ENCODE measurements at places on chromosomes 16 and 17. TPM values are rescaled to one million over a fixed set of nuclear protein-coding genes. Genes with fewer than 3 reads are reported as not detected.

GRCh38 chr16:4828567-4829321 is 18.3 kb downstream of the GLYR1 start:
- peak; percentile 65 for DNase-seq

The TVP23A gene
- 2.0 TPM for total RNA-seq

GRCh38 chr17:5133311-5133710 is 17.5 kb downstream of the USP6 start:
- DNase-seq = no peak

DNA sequence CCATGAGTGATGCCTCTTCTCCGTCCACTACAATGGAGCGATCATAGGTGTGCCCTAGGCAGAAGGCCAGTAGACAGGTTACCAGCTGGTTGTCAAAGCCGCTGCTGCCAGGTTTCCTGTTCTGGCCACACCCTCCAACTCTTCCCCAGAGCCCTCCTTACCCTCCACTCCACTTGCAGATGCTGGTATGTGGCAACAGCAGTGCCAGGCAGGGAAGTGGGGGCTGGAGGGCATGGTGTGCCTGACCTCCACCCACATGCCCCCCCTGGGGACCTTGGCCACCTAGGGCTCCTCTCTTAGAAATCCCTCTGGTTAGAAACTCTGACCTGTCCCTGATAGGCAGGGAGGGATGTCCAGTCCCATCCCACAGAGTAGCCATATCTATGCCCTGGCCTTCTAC is 1.5 kb downstream of the RRAD start:
- no peak for DNase-seq

The PRSS27 gene
- 0.37 TPM for total RNA-seq

DNA sequence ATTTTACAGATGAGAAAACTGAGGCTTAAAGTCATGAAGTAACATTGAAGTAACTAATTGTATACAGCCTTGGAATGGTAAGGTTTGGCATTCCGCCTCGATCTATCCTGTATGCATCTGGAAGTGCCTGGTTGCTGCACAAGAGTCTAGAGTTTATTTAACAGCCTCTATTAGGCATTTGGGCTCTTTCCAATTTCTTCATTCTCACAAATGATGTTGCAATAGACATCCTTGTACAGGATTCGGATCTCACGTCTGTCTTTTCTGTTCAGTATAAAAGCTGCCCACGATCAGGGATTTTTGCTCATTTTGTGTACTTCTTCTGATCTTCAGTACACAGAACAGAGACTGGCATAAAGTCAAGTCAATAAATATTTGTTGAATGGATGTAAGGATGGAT is 100.5 kb downstream of the AIPL1 start:
- DNase-seq = no peak

The CFAP52 gene
- 0.49 TPM for total RNA-seq

The FSCN2 gene
- total RNA-seq = 0.59 TPM

- DNase-seq = no peak
Measured at GRCh38 chr17:40617678-40618240, 29.9 kb downstream of the SMARCE1 start.

- DNase-seq = no peak
Measured at GRCh38 chr17:71168053-71168741, 952.6 kb upstream of the SOX9 start.

The ESRP2 gene
- total RNA-seq = 0.14 TPM

- DNase-seq = no peak
Measured at GRCh38 chr16:70793851-70794502, 7.0 kb downstream of the VAC14 start.

GRCh38 chr16:81293909-81294802 is 20.6 kb upstream of the GAN start:
- DNase-seq = no peak

The HSPB9 gene
- total RNA-seq = 0.21 TPM

GRCh38 chr17:68732301-68732749 is 131.2 kb upstream of the FAM20A start:
- DNase-seq = no peak

DNA sequence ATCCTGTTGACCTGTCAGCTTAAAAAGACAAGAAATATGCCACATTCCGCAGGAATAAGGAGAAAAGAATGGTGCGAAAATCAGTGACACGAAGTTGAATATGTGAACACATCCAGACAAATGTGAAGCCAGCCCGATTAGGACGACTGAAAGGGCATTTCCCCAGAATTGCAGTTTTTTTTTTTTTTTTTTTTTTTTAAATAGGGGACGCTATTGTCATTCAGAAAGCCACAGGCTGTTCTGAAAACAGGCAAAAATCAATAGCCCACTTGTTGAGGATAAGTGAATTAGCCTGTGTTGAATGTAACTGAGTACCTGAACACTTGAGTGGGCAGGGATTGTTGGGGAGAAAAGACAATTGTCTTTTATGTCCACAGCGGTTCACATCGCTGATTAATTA is 507.1 kb downstream of the WWOX start:
- no peak for DNase-seq

The KRTAP4-3 gene
- not detected for total RNA-seq

DNA sequence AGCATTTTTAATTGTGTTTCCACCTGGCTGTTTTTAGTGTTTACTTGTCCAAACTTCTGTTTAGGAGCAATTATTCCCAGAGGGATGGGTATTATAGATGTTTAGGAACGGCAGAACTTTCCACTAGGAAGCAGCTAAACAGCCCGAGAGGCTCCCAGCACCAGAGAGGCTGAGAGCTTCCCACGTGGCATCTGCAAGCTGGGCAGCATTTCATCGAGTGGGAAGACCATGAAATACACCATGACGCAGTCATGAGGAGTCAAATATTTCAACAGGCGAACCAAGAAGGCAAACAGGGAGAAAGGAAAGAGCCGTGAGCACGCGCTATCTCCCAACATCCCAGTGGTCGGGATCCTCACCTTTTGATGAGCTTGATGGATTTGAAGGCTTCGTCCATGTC is 24.1 kb downstream of the TMEM204 start:
- DNase-seq = peak; percentile 21

DNA sequence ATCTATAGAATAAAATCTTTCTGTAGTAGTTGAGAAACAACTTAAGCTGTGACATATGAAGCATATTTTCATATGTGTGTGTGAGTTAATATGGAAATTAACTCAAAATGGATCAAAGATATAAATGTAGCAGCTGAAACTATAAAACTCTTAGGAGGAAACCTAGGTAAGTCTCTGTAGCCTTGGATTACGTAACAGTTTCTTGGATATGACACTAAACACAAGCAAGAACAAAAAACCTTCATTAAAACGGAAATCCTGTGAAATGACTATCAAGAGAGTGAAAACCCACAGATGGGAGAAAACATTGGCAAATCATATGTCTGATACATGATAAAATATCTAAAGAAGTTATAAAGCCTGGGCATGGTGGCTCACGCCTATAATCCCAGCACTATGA is 104.4 kb downstream of the VPS53 start:
- no peak for DNase-seq

GRCh38 chr17:47820033-47820789 is 1.4 kb downstream of the OSBPL7 start:
- no peak for DNase-seq

- DNase-seq = no peak
Measured at GRCh38 chr17:72358465-72358864, 237.6 kb downstream of the SOX9 start.

The GUCY2D gene
- total RNA-seq = 0.85 TPM

DNA sequence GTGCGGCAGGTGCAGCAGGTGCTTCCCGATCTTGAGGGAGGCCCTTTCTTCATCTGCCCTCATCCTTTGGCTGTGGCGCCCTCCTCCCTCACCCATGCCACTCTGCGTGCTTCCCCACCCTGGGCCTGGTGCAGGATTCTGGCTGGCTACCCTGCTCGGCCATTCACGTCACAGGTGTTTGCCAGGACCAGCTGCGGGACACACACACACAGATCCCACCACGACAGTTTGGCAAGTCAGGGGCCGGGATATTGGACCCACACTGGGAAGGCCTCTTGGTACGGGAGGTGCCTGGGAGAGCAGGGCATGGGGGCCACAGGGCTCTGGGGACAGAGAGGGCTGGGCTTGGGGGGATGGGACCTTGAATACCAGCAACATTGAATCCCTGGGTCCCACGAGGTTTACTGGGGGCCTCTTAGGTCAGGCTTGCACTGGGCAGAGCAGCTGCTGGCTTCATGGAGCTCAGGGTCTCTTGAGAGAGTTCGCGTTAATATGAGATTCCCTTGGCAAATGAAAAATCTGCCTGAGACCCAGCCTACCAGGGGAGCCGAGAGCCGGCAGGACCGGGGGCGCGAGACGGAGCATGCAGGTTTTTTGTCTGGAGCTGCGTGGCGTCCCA is 15.1 kb downstream of the ADCY7 start:
- peak; percentile 57 for DNase-seq

DNA sequence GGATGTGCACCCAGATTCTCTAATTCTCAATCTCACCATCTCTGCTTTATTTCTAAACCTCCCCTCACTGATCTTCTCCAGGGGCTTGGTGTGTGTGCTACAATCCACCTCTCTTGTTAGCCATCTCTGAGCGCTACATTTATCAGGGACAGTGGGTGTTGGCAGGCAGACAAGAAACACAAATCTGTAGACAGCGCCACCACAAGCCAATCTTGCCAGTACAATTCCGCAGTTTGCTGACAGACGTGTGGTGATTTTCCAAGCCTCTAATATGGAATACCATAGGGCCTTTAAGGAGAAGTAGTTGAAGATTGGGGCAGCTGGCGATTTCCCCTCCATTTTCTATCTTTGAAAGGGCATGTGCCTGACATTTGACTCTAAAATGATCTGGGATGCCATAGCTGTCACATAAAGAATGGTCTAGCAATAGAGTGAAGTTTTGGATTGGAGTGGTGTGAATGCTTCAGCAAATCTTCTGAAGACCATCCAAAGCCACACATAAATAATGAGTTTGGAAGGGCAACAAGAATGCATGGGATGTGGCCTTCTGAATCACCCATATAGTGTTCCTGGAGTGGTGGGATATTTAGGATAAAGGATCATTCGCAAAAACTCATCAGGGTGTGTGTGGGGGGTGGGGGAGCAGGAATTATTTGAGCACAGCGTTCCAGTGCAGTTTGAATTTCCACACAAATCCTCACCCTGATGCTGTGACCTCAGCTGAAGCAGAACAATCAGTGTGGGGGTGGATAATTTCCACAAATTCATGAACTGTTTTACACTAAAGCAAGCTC is 12.0 kb upstream of the ANKFN1 start:
- DNase-seq = no peak

DNA sequence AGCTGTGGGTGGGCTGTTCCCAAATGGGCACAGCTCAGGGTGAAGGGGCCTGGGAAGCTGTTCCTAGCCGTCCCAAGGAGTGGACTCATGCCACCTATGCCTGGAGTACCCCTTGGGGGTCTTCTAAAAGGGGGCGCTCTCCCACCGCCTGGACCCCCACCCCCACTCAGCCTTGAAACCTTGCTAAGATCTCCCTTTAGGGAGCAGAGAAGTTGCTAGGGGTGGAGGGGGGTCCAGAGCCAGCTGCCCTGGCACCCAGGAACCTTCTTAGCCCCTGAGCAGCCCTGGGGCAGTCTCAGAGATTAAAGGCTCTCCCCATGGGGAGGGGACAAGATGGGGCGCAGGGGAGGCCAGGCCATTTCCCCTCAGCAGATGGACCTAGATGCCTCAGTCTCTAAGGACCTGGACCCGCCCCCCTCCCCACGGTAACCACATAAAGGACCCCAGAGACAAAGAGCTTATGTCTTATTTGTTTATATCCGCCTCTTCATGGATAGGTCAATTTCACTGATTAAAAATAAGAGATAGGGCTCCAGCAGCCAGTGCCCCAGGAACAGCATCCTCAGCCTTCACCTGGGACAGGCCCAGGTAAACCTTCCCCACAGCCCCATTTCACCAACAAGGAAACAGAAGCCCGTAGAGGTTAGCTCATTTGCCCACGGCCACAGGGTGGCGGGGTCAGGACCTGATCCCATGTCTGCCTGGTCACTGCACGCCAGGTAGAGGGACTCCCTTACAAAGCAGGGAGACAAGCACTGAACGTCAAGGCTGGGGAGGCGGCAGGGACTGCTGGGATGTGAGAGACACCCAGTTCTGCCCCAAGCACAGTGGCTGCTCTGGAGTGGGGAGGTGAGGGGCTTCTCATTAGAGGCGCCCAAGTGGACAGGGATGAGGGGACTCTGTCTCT is 3.4 kb downstream of the MTSS2 start:
- DNase-seq = peak; percentile 10

The PLK1 gene
- total RNA-seq = 0.91 TPM

The PYDC1 gene
- not detected for total RNA-seq

The STX1B gene
- 2.0 TPM for total RNA-seq

DNA sequence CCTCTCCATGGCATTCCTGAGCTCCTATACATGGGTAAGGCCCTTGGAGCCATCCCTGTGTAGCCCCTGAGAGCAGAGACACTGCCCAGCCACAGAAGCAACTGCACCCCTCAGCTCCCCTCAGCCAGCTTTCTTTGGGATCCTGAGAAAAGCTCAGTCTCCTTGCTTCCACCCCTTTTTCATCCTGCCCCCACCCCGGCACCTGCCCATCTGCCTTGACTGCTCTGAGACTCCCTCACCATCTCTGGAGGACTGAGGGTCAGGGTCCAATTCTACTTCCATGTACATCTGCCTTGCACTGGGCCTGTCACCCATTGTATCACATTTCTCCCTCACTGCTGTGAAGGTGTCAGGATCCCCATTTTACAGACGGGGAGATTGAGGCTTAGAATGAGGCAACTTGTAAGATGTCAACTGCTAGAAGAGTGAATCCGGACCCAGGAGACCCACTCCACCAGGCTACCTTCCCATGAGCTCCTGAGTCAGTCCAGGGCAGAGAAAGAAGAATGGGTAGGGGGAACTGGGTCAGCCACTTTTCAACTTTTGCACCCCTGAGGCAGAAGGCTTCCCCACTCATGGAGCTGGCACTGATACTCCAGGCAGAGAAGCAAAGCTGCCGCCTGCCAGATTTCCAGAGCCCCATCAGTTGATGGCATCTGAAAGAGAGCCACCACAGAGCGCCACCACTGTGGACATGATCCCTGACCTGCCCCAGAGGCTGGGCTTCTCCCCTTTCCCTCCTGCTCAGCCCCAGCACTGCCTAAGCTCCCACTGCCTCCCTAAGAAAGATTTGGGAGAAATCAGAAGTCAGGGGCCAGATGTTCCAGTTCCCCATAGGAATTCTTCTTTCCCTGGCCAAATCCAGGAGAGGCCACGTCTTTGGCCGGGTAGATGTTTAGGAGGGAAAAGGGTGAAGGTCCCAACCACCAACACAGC is 135.4 kb downstream of the TMEM132E start:
- no peak for DNase-seq

The GDPD3 gene
- 3.7 TPM for total RNA-seq

Measured in right cardiac atrium (tissue), 5 donors.